ENCODE measurements at places on chromosomes 6 and 20.

DNA sequence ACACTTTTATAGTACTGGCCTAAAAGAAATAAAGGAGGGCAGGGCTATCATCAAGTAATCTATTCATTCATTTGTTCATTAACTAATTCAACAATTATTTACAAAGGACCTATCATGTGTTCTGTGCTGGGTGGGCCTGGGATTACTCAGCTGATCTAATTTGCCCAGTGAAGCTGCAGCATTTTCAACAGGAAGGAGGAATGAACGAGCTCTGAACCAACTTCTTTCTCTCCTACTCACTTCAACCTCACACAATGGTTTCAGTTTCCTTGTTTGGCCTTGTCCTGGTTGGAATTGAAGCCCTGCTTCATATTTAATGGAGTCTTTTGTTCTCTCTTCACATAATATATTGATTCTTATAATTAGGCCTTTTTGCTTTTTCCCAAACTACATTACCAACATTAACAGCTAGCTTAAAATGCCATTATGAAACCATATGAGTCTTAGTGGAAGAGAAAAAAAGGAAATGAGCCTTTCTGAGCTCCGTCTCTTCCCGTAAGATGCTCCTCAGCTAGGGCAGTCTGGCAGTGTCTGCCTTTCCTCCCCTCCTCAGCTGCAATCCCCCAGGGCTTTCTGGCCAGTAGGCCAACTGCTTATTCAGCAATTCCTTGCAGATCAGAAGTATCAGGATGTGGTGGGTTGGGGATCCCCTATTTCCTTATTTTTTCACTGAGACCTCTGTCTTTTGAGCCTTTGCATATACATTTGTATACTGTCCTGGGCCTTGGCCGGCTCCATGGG is 79.4 kb upstream of the NRN1 start:
- no peak for DNase-seq

DNA sequence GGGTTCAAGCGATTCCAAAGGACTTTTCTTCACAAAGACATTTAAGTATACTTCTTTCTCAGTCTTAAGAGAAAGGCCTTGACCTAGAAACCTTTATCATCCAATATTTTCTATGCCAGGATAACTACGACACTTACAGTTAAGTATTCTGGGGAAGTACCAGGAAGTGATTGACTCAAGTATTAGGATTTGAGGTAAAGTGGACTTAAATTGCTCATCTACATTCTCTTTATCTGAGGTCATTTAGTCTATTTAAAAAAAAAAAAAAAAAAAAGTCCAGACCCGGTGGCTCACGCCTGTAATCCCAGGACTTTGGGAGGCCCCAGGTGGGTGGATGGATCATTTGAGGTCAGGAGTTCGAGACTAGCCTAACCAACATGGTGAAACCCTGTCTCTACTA is 114.7 kb downstream of the ZFAND3 start:
- no peak for DNase-seq

DNA sequence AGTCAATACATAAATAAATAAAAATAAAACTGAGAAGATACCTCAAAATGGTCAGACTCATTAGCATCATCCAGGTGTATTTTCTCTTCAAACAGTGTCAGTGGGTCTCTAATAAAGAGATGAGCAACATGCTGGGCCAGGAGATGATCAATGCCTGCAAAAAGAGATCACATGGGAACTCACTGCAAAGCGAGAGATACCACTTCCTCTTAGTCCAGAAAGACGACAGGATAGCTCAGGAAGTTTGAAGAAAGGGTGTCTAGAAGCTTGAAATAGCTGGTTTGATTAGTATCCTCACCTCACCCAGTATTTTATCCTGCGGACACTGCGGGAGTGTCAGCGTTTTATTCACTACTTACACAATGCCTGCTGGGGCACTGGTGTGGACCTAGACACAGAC is 38.0 kb downstream of the GCLC start:
- DNase-seq = no peak

- DNase-seq = no peak
Observed at GRCh38 chr6:163338671-163339405, 75.7 kb upstream of the QKI start.

GRCh38 chr6:145017516-145017915 is 717.8 kb downstream of the EPM2A start:
- DNase-seq = no peak

DNA sequence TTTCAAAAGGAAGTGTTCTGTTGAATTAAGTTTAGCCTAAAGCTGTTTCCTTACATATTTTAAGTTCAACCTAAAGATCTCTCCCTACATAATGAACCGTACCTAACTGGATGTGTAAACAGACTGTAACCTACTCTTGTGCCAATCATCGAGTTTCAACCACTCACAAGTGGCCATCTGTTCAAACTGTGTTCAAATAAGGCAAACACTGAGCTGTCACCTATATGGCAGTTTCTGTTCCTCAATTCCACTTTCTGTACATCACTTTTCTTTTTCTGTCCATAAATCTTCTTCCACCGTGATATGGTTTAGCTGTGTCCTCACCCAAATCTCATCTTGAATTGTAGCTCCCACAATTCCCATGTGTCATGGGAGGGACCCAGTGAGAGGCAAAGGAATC is 428.6 kb downstream of the HACE1 start:
- no peak for DNase-seq

- DNase-seq = no peak
Observed at GRCh38 chr6:72219536-72219935, 333.2 kb downstream of the RIMS1 start.

GRCh38 chr6:27059621-27060425 is 187.7 kb upstream of the PRSS16 start:
- DNase-seq = peak; percentile 68

DNA sequence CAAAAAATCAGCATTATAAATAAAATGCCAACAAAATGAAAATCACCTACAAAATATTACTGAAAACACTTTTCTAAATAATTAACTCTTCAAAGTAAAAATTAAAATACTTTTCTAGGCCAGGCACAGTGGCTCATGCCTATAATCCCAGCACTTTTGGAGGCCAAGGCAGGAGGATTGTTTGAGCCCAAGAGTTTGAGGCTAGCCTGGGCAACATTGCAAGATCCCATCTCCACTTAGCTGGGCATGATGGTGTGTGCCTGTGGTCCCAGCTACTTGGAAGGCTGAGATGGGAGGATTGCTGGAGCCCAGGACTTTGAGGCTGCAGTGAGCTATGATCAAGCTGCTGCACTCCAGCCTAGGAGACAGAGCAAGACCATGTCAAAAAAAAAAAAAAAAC is 6.4 kb downstream of the SERPINB9 start:
- no peak for DNase-seq

DNA sequence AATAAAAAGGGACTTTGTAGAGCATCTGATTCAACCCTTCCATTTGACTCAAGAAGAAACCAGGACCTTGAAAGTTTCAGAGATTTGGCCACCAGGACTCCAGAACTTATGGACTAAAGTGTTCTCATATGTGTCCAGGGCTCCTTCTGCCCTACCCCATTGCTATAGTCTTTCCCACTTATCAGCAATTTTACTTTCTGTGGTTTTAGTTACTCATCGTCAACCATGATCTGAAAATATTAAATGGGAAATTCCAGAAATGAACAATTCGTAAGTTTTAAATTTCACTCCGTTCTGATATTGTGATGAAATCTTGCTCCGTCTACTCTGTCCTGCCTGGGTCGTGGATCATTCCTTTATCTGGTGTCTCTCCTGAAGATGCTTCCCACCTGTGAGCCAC is 259.8 kb downstream of the PHACTR1 start:
- DNase-seq = no peak

DNA sequence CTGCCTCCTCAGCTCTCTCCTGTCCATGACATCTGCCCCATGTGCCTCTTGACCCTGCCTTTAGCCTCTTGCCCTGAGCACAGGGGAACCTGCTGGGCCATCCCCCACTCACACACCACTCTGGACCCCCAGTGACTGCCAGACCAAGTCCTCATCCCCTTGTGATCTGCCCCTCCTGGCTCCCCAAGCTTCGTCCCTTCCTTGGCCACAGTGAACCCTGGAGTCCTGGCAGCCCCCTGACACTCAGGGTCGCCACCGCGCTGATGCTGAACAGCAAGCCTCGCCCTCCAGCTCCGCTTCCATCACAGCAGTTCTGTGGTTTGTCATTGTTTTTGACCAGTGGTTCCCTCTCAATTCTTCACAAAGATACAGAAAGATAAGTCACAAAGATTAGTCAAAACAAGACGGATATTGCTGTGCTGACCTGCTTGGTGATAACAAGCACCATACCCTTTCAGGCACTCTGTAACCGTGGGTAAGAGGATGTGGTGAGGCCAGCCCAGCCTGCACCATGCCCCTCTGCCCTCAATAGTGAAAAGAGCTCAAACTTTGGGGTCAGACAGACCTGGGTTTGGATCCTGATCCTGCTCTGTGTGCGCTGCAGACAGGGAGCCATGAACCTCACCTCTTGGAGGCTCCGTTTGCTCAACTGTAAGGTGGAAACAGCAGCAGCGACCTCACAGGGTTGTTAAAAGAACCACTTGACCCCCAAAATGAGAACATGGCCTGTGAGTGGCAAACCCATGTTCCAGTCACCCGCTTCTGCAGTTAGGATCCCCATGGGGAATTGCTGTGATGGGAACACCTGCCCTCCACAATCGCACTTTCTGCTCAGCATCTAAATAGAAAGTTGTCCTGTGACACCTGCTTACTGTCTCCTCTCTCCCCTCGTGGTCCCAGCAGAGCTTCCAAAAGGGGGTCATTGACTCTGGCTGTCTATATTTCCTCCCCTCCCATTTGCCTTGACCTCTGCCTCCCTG is 114.5 kb downstream of the TOX2 start:
- DNase-seq = no peak

DNA sequence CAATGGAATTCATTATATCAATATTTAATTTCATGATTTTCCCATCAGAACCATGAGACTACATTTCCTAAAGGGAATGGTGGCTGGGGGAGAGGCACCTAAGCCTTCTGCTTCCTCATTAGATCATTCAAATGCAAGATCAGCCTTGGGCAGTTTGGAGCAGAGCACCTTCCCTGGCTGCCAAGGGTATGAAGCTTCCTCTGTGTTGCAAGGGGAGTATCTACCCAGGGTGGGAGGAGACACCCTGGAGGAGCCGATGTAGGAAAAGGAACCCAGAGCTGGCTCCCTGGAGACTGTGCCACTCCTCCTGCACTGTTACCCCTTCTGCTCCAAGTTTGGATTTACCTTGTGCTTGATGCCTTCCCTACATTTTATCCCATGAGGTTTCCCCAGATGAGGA is 299.7 kb upstream of the PRDM1 start:
- no peak for DNase-seq

DNA sequence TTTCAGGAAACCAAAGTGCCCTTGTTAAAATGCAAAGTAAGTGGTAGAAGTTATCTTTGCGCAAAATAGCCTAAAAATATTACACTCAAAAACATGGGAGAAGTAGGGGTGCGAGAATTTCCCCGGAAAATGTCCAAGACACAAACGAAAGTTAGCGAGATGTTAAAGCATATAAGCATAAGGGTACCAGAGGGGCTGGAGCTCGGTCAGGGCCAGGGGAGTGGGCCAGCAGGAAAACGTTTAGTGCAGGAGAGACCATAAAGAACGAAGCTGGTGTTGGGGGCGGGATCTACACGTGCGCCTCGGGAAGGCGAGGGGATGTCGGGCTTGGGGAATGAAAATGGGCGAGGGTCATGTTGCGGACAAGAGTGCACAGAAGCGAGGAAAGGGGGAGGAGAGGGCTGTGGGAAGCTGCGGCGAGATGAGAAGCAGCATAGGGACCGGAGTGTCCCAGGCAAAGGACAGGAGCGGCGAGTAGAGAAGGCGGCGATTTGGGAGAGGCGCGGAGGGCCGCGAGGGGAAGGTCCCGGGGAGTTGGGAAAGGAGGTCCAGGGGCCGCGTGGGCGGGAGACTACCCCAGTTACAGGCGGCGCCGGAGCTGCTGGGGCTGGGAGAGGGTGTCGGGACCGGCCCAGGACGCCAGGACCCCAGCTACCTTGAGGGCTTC is 600 bp downstream of the XPO5 start:
- DNase-seq = peak; percentile 13

DNA sequence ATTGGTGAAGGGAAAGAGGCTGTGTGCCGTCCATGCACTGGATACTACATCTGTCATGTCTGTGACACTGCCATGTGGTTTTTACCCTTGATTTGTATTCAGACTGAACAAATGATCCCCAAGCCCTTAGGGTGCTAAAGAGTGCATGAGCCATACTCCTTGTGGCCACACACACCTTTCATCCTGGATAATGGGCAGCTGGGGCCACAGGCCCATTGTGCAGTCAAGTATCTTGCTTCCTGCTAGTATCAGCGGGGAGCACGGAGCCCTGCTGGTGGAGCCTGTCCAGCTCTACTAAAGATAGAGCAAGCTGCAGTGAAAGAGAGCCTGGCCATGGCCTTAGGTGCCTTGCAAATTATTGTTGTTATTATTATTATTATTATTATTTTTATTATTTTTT is 75.1 kb downstream of the SLX4IP start:
- DNase-seq = no peak

- no peak for DNase-seq
Observed at GRCh38 chr6:163253556-163254213, 160.8 kb upstream of the QKI start.

- DNase-seq = no peak
Observed at GRCh38 chr6:9825526-9825925, 589.3 kb downstream of the TFAP2A start.

- DNase-seq = no peak
Observed at GRCh38 chr20:48698507-48699267, 129.1 kb downstream of the PREX1 start.

DNA sequence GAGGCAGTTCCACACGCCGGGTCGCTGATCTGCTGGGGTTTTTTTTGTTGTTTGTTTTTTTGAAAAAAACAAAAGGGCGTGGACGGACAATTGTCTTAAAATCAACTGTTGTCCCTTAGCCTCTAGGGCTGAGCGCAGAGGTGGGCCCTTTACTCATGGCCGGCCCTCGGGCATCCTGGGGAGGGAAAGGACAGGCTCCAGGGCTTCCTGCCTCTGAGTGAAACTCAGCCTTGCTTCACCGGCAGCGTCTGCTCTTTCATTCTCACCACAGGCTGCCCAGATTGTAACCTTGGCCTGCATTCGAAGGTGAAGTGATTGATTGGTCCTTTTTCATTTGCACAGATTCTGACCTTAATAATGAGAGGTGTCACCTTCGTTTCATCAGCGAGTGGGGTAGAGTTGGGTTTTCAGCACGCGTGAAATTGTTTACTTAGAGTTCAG is 797 bp downstream of the SMIM13 start:
- DNase-seq = peak; percentile 43

DNA sequence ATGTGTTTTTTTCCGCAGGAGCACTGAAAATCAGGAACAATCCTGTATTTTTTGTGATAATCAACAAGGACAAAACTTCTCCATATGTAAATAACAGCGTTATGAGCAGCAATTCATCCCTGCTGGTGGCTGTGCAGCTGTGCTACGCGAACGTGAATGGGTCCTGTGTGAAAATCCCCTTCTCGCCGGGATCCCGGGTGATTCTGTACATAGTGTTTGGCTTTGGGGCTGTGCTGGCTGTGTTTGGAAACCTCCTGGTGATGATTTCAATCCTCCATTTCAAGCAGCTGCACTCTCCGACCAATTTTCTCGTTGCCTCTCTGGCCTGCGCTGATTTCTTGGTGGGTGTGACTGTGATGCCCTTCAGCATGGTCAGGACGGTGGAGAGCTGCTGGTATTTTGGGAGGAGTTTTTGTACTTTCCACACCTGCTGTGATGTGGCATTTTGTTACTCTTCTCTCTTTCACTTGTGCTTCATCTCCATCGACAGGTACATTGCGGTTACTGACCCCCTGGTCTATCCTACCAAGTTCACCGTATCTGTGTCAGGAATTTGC is at the start of gene TAAR6:
Gene TAAR6, plus strand, starts transcription at position 102 of the 557 bp plus-strand sequence. Its CDS starts 0 bp downstream, at position 102.
- DNase-seq = no peak

- DNase-seq = no peak
Observed at GRCh38 chr20:56166781-56167465, 81.6 kb upstream of the MC3R start.

GRCh38 chr6:32947552-32948465 is 5.1 kb downstream of the HLA-DMA start:
- peak; percentile 24 for DNase-seq

GRCh38 chr20:53381568-53382262 is 211.9 kb downstream of the ZNF217 start:
- no peak for DNase-seq

Measured in NCI-H2227 treated with DMSO at 0.1 percent for 48 hours (cell line).